ENCODE measurements at places on chromosomes 4 and X.
A peak's percentile ranks its signal among the peaks of the same experiment; 100 is the strongest.

DNA sequence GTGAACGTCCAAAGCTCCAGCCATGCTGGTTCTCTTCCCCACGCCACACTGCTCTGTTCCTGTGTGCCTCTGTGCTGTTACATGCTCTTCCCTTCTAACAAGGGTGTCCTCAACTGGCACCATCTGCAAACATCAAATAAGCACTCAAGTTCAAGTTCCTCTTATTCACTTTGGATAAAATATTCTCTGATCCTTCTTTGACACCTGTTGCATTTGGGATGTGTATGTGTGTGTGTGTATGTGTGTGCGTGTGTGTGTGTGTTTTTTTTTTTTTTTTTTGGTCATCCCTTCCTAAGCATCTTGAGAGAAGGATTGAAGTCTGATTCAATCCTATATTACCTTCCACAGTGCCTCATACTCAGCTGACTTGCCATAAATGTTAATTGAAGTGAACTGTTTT lies 204.0 kb upstream of the ANXA3 start:
- no peak for DNase-seq

DNA sequence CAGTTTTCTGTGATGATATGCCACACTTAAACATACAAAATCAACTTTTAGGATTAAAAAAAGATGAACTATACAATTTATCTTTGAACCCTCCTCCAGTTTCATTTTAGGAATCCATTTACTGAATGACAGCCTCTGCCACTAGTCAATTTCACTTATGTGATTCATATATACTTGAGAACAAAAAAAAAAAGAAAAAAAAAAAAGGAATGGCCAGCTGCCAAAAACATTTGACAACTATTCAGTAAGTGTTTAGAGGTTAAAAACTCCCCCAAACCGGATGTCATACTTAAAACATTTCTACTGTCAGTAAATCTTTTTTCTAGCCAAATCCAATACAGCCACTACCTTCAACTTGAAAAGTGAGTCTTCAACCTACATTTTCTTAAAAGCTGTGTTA lies 266.7 kb upstream of the MAGEB2 start:
- no peak for DNase-seq

DNA sequence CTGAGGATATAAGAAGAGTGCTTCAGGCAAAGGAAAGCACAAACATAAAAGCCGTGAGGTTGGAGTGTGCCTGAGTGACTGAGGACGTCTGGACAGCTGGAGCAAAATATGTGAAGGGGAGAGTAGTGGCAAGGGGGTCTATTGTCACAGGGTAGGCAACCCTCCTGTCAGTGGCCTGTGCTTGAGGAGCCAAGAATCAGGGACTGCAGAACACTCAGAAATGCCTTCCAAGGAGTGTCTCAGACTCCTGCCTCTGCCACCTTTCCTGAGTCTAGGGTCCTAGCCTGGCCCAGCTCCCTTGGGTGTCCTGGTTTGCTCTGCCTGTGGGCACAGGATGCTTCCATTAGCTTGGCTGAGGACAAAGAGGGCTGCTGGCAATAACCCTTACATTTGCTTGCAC lies 152.5 kb upstream of the PJA1 start:
- no peak for DNase-seq

- no peak for DNase-seq
Observed at GRCh38 chr4:48184882-48185281, 50.8 kb upstream of the TXK start.

DNA sequence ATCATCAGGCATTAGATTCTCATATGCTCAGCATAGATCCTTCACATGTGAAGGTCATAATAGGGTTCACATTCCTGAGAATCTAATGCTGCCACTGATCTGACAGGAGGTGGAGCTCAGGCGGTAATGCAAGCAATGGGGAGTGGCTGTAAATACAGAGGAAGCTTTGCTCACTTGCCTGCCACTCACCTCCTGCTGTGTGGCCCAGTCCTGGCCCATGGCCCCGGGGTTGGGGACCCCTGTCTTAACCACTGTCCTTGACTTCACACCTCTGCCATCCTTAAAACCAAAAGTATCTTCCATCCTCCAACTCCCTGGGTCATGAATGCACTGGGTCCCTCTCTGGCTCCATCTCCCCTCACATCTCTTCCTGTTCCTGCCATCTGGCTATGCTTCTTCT lies 129.1 kb downstream of the HMX1 start:
- DNase-seq = no peak

- no peak for DNase-seq
Observed at GRCh38 chr4:136831553-136831952, 700.7 kb downstream of the PCDH18 start.

- no peak for DNase-seq
Observed at GRCh38 chr4:78938474-78938867, 767 bp downstream of the PAQR3 start.

- DNase-seq = no peak
Observed at GRCh38 chrX:31070057-31070468, 1.8 kb downstream of the FTHL17 start.

- no peak for DNase-seq
Observed at GRCh38 chr4:66108898-66109297, 438.6 kb upstream of the EPHA5 start.

DNA sequence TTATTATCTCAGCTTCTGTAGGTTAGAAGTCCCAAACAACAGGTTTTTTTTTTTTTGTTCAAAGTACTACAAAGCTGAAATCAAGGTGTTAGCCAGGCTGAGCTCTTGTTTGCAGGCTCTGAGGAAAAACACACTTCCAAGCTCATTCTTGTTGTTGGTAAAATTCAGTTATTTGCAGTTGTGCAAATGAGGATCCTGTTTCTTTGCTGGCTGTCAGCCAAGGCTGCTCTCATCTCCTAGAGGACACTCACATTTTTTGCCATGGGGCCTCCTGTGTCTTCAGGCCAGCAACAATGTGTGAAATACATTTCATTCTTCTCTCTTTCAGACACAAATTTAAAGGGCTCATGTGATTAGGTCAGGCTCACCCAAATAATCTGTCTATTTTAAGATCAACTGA lies 60.3 kb upstream of the HSD17B10 start:
- no peak for DNase-seq

- DNase-seq = no peak
Observed at GRCh38 chr4:133799717-133800315, 401.8 kb downstream of the PABPC4L start.

GRCh38 chrX:81231476-81231875 lies 29.6 kb downstream of the SH3BGRL start:
- DNase-seq = no peak

GRCh38 chrX:17086317-17086716 lies 139.9 kb downstream of the REPS2 start:
- no peak for DNase-seq

DNA sequence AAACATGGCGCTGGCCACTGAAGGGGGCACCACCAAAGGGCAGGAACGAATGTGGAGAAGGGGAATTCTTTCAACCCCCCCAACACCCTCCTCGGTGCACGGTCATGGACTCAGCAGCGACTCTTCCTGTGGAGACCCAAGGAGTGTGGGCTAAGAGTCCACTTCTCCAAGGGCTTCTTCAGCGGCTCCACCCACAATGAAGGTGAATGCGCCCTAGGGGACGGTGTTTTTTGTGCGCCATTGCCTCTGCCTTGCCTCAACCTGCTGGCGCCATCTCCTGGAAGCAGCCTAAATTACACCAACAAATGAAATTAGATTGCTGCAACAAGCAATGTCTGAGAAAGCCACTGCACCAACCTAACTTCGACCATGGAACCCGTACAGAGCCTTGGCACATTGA lies 169.2 kb upstream of the MAGEB18 start:
- no peak for DNase-seq

GRCh38 chr4:15878011-15878410 lies 60.5 kb downstream of the FGFBP1 start:
- DNase-seq = no peak

DNA sequence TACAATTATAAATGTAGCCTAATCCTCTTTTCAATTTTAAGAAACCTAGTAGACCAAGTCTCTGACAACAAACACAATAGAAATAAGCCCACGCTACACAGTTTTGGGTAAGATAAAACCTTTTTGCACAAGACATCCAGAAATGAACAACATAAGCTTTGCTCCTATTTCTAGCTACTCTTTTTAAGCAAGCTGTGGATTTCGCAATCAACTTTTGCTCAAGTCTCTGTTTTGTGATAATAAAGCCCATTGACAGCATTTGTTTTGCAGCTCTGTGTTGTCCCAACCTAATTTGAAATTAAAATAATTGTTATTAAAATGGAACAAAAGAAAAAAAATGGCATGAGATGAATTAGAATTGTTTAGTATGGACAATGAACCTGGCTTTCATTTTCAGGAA lies 287.9 kb upstream of the PUDP start:
- DNase-seq = no peak

- DNase-seq = no peak
Observed at GRCh38 chr4:2781911-2782310, 11.0 kb upstream of the SH3BP2 start.

GRCh38 chr4:11700751-11701226 lies 272.1 kb upstream of the HS3ST1 start:
- DNase-seq = no peak

DNA sequence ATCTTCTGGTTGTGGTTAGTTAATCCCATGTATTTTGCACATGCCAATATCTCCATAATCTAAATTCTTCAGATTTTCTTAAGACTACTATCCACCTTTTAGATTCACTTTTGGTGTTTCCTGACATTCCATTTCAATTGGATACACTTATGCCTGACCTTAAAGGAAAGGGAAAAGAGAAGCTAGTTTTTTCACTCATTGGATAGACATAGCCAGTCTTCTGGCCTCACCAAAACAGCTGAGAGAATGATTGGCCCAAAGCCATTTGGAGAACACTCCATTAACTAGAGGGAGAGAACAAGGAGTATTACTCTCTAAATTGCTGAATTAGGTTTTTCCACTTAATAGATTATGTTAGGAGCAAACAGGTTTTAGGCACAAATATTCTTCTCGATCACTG lies 4.0 kb downstream of the PRPS1 start:
- DNase-seq = no peak

GRCh38 chr4:140809676-140810075 lies 53.5 kb upstream of the TBC1D9 start:
- no peak for DNase-seq

DNA sequence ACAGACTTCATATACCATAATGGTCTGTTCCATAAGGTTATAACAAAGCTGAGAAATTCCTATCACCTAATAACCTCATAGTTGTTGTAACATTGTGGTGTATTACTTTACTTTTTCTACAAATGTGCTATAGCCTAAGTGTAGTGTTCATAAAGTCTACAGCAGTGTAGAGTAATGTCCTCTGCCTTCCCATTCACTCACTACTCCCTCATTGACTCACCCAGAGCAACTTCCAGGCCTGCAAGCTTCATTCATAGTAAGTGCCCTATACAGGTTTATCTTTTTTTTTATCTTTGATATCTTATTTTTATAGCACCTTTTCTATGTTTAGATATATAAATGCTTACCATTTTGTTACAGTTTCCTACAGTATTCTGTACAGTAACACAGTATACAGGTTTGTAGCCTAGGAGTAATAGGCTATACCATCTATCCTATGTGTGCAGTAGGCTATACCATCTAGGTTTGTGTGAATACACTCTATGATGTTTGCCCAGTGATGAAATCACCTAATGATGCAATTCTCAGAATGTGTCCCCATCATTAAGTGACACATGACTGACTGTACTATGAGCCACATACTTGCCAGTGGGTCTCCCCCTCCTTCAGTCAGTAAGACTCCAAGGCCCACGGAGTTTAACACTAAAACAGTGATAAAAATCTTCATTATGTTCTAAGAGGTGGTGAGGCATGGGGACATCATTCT lies 299.9 kb downstream of the UNC5C start:
- no peak for DNase-seq

DNA sequence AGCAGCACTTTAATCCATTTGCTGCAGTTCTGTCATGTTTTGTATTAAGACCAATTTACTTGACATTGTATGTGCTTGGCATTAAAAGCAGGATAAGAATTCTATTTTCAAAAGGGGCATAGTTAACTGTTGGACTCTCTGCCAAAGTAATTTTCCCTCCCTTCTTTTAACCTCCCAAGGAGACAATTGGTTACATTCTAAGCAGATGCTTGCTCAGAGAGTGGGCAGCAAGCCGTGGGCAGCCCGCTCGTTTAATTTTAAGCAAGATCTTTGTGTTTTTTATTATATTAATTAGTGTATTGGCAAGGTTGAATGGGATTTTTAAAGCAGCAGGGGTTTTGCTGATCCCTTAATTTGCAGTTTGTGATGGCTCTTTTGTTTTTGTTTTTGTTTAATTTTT lies 37.1 kb upstream of the KLHL8 start:
- DNase-seq = no peak

DNA sequence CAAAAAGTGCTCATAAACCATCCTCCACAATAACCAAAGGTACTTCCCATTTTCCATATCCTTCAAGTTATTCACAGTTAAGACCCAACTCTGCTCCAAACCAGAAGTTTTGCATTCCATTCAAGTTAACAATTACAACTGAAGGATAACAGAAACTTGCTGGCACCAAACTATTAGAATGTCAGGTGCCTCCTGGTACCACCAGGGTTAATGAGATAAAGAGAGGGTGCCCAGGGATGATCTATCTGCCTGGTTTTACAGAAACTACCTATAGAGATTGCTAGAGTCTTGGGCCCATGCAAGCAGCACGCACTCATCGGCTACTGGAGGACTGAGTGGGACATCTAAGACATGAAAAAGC lies 114.6 kb downstream of the RBM47 start:
- no peak for DNase-seq

- DNase-seq = peak; percentile 33
Observed at GRCh38 chr4:184721254-184721653, 12.6 kb downstream of the CENPU start.

DNA sequence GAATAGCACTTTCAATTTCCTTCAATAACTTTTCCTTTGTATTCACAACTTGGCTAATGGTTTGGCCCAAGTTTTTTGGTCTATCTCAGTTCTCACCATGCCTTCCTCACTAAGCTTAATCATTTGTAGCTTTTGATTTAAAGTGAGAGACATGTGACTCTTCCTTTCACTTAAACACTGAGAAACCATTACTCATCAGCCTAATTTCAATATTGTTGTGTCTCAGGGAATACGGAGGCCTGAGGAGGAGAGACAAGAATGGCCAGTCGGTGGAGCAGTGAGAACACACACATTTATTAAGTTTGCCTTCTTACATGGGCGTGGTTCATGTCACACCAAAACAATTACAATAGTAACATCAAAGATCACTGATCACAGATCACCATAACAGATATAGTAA lies 56.7 kb downstream of the TSPAN5 start:
- no peak for DNase-seq

- no peak for DNase-seq
Observed at GRCh38 chr4:86156531-86156930, 203.3 kb downstream of the MAPK10 start.

DNA sequence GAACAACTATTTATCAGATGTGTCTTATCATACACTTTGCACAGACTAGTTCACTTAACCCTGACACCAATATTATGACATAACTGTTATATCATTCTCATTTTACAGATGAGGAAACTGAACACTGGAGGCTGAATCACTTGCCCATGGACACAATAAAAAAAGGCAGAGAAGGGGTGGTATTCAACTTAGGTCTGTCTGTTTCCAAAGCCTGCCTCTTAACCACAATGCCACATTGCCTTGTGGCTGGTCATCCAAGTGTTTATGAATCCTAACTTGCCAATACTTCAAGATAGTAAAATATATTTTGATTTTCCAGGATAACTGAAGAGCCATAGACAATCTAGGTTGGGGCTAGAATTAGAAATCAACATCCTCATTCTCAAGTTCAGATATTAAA lies 327.8 kb downstream of the NR3C2 start:
- no peak for DNase-seq
